ENCODE measurements at places on chromosomes 1 and 21. TPM values are rescaled to one million over a fixed set of nuclear protein-coding genes. Genes with fewer than 3 reads are reported as not detected.

WNT3A gene
- 0.02 TPM for total RNA-seq

TMEM51 gene
- 44.7 TPM for total RNA-seq

C2CD4D gene
- not detected for total RNA-seq

FAM43B gene
- 5.3 TPM for total RNA-seq

IVL gene
- 0.03 TPM for total RNA-seq

FAM151A gene
- total RNA-seq: not detected

MACO1 gene
- 9.2 TPM for total RNA-seq

FHAD1 gene
- total RNA-seq: 0.46 TPM

CD5L gene
- total RNA-seq: not detected

FAM72D gene
- 6.1 TPM for total RNA-seq

FYB2 gene
- total RNA-seq: not detected

NPHS2 gene
- total RNA-seq: not detected

CRYAA gene
- total RNA-seq: not detected

GPR52 gene
- not detected for total RNA-seq

CAMTA1 gene
- total RNA-seq: 67.8 TPM

GJA9 gene
- total RNA-seq: not detected

HJV gene
- not detected for total RNA-seq

PTGER3 gene
- total RNA-seq: 0.01 TPM

FLG gene
- total RNA-seq: 0.01 TPM

Measured in A549 treated with CpdA at 1 μM for 4 hours (cell line).